ENCODE measurements at places on chromosomes 2 and 18. TPM values are rescaled to one million over a fixed set of nuclear protein-coding genes. Genes with fewer than 3 reads are reported as not detected.
A peak's percentile ranks its signal among the peaks of the same experiment; 100 is the strongest.

DNA sequence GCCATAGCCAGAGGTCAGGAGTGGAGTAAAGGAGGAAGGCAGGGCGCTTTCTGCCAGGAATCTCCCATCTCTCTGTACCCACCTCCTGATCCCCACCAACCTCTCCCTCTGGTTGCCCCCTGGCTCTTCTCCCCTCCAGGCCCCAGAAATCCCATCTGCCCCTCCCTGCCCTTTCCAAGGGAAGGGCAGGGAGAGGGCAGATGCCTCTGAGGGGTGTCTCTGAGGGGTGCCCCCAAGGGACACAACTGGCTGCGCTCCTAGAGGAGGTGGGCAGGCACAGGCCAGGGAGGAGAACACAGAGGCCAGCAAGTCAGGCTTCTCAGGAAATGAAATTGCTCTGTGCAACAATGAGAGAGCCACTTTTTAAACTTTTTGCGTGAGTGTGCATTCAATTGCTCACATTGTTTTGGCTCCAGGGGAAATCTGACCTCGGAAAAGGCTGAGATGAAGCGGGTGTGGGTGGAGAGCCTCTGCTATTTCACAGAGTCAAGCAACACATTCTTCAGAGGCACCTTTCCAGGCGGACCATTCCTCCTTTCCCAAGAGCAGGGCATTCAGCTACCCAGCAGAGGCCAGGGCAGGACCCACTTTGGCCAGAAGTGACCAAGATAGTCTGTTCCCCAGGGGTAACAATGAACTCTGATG, 125.5 kb downstream of the SMAD7 start:
- H3K36me3 ChIP-seq, result peaks cover 24% of the 10 kb centered on the region
- H3K4me1 ChIP-seq, result peaks cover 18% of the 10 kb centered on the region
- H3K27me3 ChIP-seq, result no peaks in the 10 kb centered on the region
- no peak overlapping the region for H3K27ac ChIP-seq
- no peak overlapping the region for H3K4me3 ChIP-seq
- peak; percentile 3 for DNase-seq

RAB3GAP1 gene
- total RNA-seq, result 22.9 TPM

DNA sequence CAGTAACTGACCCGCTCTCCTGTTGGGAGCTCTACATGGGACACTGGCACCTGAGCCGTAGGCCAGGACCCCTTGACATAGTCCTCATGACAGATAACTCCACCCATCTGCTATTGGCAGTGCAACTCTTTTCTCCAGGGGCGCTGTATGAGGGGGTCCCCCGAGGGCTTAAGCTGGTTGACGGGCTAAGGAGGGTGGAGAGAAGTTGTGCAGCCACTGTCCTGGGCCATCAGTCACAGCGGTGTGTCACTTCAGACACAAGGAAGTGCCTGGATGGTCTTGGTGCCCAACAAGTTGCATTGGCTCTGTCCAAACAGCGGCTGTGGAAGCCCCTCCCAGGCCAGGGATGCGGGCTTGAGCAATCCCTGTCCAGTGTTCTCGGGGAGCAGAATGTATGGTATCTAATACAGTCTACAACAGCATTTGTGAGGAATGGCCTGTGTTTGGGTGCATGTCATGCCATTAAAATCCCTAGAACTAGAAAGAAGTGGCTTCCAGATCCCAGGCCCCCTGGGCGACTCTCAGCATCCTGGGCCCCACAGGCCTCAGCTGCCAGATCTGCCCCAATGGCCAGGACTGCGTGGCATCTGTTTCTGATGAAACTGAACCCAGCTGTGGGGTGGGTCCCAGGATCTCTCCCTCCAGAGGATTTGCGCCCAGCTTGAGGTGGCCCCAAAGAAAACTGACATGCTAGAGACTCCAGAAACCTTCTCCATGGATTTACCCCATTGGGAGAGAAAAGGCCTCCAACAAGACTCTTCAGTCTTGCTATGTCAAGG, 23.3 kb downstream of the TTC32 start:
- peaks cover 1% of the 10 kb centered on the region for H3K4me1 ChIP-seq
- no peak overlapping the region for H3K4me3 ChIP-seq
- H3K36me3 ChIP-seq, result peaks cover 20% of the 10 kb centered on the region

- H3K4me1 ChIP-seq, result peaks cover 27% of the 10 kb centered on the region
- no peak overlapping the region for H3K27ac ChIP-seq
- DNase-seq, result peak; percentile 12
- no peaks in the 10 kb centered on the region for H3K36me3 ChIP-seq
- peaks cover 7% of the 10 kb centered on the region for H3K27me3 ChIP-seq
- no peak overlapping the region for H3K4me3 ChIP-seq
Observed at GRCh38 chr2:96506016-96506906, 1.1 kb upstream of the NEURL3 start.

GRCh38 chr2:9741110-9741509, 102.2 kb upstream of the TAF1B start:
- peaks cover 14% of the 10 kb centered on the region for H3K4me1 ChIP-seq
- H3K27ac ChIP-seq, result no peak overlapping the region
- no peak for DNase-seq
- H3K27me3 ChIP-seq, result peaks cover 12% of the 10 kb centered on the region

DNA sequence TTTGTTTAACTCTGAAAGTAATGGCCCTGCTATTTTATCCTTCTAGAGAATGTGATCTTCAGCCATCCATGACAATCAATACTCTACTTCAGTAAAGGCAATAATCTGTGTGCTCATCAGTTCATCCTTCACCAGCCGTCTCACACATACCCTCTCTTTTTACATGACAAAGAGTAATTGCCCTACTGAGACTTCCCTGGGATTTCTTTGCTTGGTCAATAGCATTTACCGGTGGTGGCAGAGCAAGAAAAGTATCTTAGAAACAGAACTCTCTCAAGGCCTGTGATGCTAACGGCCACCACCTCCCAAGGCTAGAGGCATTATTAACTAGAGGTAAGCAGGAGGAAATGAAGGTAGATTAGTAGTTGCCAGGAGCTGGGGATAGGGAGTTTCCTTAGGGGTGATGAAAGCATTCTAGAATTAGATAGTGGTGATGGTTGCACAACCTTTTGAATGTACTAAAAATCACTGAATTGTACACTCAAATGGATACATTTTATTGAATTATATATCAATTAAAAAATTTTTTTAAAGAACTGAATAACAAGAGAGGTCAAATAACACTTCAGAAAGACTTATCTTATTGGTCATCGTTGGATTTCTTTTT, 57.9 kb upstream of the EPC2 start:
- H3K36me3 ChIP-seq, result no peaks in the 10 kb centered on the region
- no peak for DNase-seq
- no peak overlapping the region for H3K4me3 ChIP-seq
- peaks cover 3% of the 10 kb centered on the region for H3K27me3 ChIP-seq

DNA sequence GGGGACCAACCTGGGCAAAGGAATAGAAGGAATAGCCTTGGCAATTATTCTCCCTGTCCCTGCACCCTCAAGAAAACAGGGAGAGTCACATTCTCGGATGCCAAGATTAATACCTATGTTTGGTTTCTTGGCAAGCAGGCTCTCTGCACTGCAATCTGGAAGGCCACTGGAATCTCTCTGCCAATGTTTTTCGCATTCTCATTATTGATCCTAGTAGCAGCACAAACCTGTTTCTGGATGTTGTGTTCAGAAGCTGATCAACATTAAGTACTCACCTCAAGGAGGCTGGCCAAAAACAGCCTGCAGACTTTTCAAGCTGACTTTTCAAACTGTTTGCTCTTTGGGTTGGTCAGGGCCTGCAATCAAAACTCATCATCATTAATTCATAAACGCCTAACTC, 62.2 kb downstream of the CLHC1 start:
- H3K4me3 ChIP-seq, result no peak overlapping the region
- no peak overlapping the region for H3K27ac ChIP-seq
- no peaks in the 10 kb centered on the region for H3K27me3 ChIP-seq
- H3K36me3 ChIP-seq, result no peaks in the 10 kb centered on the region
- no peak for DNase-seq

ASAP2 gene
- not detected for total RNA-seq

RFX8 gene
- total RNA-seq, result 2.0 TPM

GRCh38 chr2:126686841-126687485, 31.0 kb downstream of the GYPC start:
- DNase-seq, result no peak
- H3K27ac ChIP-seq, result no peak overlapping the region
- peaks cover 18% of the 10 kb centered on the region for H3K4me1 ChIP-seq
- no peak overlapping the region for H3K4me3 ChIP-seq
- no peaks in the 10 kb centered on the region for H3K27me3 ChIP-seq
- peaks cover 76% of the 10 kb centered on the region for H3K36me3 ChIP-seq

DNA sequence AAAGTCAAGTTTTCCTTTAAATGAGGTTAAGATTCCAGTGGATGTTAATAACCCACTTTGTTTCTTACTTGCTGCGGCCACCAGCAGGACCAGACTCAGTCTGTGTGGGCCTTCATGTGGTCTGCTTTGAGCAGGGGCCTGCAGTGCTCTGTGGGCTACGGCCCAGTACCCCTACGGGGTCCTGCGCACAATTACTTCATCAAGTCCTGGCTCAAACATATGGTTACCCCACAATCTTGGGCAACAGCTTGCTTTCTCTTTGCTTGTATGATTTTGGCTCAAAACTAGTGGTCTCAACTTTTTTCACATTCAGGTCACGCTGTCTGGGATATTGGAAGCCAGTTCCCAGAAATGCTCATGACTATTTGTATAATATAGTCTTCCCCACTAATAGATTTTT, 64.2 kb downstream of the PTPN2 start:
- H3K27ac ChIP-seq, result no peak overlapping the region
- H3K4me3 ChIP-seq, result no peak overlapping the region
- peaks cover 22% of the 10 kb centered on the region for H3K4me1 ChIP-seq
- no peak for DNase-seq
- peaks cover 48% of the 10 kb centered on the region for H3K36me3 ChIP-seq
- no peaks in the 10 kb centered on the region for H3K27me3 ChIP-seq

- H3K4me3 ChIP-seq, result no peak overlapping the region
- DNase-seq, result no peak
- H3K27ac ChIP-seq, result no peak overlapping the region
- H3K36me3 ChIP-seq, result no peaks in the 10 kb centered on the region
Observed at GRCh38 chr2:21469158-21469557, 345.4 kb downstream of the TDRD15 start.

HOXD1 gene
- not detected for total RNA-seq

- H3K4me1 ChIP-seq, result no peaks in the 10 kb centered on the region
- H3K36me3 ChIP-seq, result no peaks in the 10 kb centered on the region
- DNase-seq, result no peak
- H3K27me3 ChIP-seq, result no peaks in the 10 kb centered on the region
- H3K27ac ChIP-seq, result no peak overlapping the region
Observed at GRCh38 chr18:53534203-53534602, 690.3 kb downstream of the MBD2 start.

- DNase-seq, result no peak
- no peaks in the 10 kb centered on the region for H3K36me3 ChIP-seq
- H3K4me3 ChIP-seq, result no peak overlapping the region
- H3K27ac ChIP-seq, result no peak overlapping the region
- H3K27me3 ChIP-seq, result peaks cover 8% of the 10 kb centered on the region
- peaks cover 7% of the 10 kb centered on the region for H3K4me1 ChIP-seq
Observed at GRCh38 chr2:104889960-104890684, 36.2 kb downstream of the POU3F3 start.

GRCh38 chr2:64632835-64633819, 20.6 kb downstream of the SERTAD2 start:
- no peak overlapping the region for H3K27ac ChIP-seq
- H3K36me3 ChIP-seq, result peaks cover 27% of the 10 kb centered on the region
- H3K4me1 ChIP-seq, result peaks cover 30% of the 10 kb centered on the region
- no peak for DNase-seq
- no peak overlapping the region for H3K4me3 ChIP-seq

DNA sequence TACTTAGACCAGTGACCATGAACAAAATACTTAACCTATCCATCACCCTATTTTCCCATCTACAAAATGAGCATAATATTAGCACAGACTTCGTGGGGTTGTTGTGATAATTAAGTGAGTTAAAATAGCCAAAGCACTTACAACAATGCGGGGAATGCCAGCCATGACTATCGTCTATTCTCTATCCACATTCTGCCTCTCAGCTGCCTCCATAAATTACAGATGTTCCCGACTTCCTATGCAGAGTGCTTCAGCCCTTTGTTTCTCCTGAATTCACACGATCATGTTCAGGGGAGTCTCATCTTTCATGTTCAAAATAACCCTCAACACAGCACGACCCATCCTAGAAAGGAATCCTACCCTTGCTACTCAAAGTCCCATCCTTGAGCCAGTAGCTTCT, 211.6 kb downstream of the EN1 start:
- H3K4me3 ChIP-seq, result no peak overlapping the region
- H3K4me1 ChIP-seq, result no peaks in the 10 kb centered on the region
- H3K27me3 ChIP-seq, result no peaks in the 10 kb centered on the region
- no peak overlapping the region for H3K27ac ChIP-seq
- no peak for DNase-seq

CDH7 gene
- not detected for total RNA-seq

DBI gene
- 147 TPM for total RNA-seq

ELOA2 gene
- not detected for total RNA-seq

- peaks cover 23% of the 10 kb centered on the region for H3K36me3 ChIP-seq
- DNase-seq, result no peak
- H3K4me1 ChIP-seq, result no peaks in the 10 kb centered on the region
- no peak overlapping the region for H3K27ac ChIP-seq
- no peaks in the 10 kb centered on the region for H3K27me3 ChIP-seq
- H3K4me3 ChIP-seq, result no peak overlapping the region
Observed at GRCh38 chr2:113741091-113741490, 15.4 kb downstream of the SLC35F5 start.

MEIS1 gene
- total RNA-seq, result not detected

GRCh38 chr2:238939074-238939473, 91.2 kb downstream of the TWIST2 start:
- no peak for DNase-seq
- H3K4me3 ChIP-seq, result no peak overlapping the region
- no peaks in the 10 kb centered on the region for H3K4me1 ChIP-seq
- no peak overlapping the region for H3K27ac ChIP-seq

RPRD1A gene
- 33.5 TPM for total RNA-seq

LYPD6B gene
- total RNA-seq, result not detected

FOXI3 gene
- total RNA-seq, result not detected

DNA sequence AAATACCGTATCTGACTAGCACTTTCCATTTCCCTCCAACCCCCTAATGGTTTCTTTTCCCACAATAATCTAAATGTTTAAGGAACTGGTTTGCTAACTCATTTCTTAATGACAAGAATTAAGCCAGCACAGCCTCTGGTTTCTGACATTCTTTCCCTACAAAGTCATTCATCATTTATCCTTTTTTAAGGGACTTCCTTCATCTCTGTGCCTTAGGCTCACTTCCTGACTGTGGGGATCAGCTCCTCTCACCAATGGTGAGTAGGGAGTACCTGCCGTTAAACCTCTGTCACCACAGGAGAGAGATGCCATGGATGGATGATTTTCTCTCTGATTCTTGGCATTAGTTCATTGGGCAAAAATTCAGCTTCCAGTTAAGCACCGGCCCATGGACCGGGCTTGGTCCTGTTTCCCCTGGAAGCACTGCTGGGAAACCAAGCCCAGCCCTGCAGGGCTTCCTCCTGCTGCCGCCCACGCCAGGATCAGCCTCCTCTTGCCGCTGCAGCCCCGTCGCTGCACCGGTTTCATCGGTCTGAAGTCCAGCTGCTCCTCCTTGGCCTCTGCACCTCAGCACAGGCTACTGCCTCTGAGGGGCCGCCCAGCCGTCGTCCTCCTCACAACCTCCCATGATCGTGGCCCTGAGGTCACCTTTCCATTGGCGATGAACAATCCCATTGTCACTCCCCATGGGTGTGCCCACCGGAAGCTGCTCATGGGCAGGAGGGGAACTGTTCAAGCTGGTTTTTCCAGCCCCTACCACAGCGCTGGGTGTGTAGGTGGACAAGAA, 64.0 kb upstream of the ZNF516 start:
- no peak for DNase-seq
- no peak overlapping the region for H3K27ac ChIP-seq
- H3K4me1 ChIP-seq, result no peaks in the 10 kb centered on the region
- no peaks in the 10 kb centered on the region for H3K36me3 ChIP-seq

Measured in activated naive CD8-positive, alpha-beta T cell treated with anti-CD3 and anti-CD28 coated beads, Interleukin-2, amount 10 ng/mL, durations not matched to agents 7 days and 5 days (primary cell).